Panc1 (cell line): ENCODE measurements at places on chromosomes 1 and 21. TPM values are rescaled to one million over a fixed set of nuclear protein-coding genes. Genes with fewer than 3 reads are reported as not detected.

- no peak for DNase-seq
Measured at GRCh38 chr1:39295901-39296300, 91.4 kb downstream of the MACF1 start.

- DNase-seq = no peak
Measured at GRCh38 chr1:230368363-230368762, 57.8 kb downstream of the PGBD5 start.

GRCh38 chr21:41219498-41220207, 51.7 kb downstream of the BACE2 start:
- no peak for DNase-seq

ATP1A2 gene
- 0.15 TPM for total RNA-seq

DNA sequence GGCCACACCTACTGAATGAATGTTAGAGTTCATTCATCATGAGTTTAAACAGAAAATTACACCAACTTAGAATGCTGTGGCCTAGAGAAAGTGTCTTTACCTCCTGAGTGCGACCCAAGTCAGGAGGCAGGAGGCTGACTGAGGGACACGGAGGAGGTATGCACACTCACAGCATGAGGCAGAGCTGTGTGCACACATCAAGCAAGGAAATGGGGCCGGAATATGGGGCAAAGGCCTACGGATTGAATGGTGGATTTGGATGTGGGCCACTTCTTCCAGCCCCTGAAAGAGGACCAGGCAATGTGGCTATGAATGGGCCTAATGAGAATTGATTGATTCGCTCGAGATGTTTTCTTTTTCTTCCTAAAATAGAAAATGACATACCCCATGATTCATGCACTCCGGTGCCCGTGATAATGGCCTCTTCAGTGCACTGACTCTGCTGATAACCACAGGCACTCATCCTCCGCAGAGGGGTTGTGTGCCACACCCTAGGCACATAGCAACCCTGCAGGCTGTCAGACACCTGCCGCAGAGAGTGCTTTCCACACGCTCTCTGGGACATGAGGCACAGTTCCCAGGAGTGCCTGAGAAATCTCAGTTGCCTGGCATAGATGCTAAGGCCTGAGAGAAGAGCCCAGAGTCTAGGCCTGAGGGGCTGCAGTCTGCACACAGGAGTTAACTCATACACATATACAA, 155.5 kb downstream of the GLUL start:
- no peak for DNase-seq

CLCA2 gene
- not detected for total RNA-seq

KCNT2 gene
- total RNA-seq = 0.41 TPM

DNA sequence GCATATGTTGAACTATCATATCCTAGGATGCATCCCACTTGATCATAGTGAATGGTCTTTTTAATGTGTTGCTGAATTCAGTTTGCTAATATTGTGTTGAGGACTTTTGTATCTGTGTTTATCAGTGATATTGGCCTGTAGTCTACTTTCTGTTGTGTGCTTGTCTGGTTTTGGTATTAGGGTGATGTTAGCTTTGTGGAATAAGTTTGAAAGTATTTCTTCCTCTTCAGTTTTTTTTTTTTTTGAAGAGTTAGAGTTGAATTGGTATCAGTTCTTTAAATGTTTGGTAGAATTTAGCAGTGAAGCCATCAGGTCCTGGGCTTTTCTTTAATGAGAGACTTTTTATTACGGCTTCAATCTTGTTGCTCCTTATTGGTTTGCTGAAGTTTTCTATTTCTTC, 162.3 kb downstream of the VAV3 start:
- DNase-seq = no peak

DNA sequence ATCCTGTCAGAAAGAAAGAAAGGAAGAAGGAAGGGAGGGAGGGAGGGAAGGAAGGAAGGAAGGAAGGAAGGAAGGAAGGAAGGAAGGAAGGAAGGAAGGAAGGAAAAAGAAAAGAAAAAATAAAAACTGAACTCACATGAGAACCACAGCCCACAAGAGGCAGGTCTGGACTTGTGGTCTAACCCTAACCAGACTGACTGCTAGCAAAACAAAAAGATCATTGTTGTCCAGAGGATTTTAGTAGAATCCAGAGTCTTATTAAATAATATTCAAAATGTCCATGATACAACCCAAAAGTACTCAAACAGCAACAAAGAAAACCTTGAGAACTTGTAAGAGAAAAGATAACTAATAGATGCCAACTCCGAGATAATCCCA, 4.7 kb upstream of the ITGB2 start:
- DNase-seq = no peak

DNAJC6 gene
- total RNA-seq = 4.0 TPM

GRCh38 chr21:15095326-15095725, 30.5 kb upstream of the NRIP1 start:
- DNase-seq = no peak

- DNase-seq = no peak
Measured at GRCh38 chr1:225469051-225469450, 41.2 kb upstream of the LBR start.
